Glomerular endothelial cell (primary cell): ENCODE measurements at places on chromosomes 3 and 15. TPM values are rescaled to one million over a fixed set of nuclear protein-coding genes. Genes with fewer than 3 reads are reported as not detected.

Gene LYSMD4
- 6.8 and 8.3 TPM in 2 replicates for total RNA-seq

- DNase-seq, result no peak
Measured at GRCh38 chr3:44862226-44862637, 520 bp downstream of the TMEM42 start.

Gene CCDC33
- total RNA-seq, result not detected in 2 replicates

DNA sequence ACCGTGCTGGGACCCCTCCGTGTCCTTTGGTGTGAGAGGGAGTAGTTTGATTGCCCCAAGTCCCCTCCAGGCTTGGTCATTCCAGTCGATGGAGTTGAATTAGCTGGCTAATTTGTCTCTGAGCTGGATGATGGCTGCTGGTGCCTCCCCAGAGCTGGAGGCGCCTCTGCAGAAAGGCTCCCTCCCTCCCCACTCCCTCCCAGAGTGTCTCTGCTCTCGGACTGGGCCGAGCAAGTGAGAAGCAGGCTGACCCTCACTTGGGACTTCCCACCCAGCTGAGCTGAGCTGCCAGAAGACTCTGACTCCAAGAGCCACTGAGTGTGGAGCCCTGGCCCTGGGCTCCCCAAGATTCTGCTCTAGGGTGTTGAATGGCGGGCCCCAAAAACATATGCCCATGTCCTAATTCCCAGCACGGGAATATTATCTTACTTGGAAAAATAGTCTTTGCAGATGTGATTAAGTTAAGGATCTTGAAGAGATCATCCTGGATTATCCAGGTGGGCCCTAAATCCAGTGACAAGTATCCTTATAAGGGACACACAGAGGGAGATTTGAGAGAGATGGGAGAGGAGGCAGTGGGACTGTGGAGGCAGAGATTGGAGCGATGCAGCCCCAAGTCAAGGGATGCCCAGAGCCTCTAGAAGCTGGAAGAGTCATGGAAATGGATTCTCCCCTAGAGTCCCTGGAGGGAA, 60.7 kb upstream of the TLE3 start:
- no peak for DNase-seq

DNA sequence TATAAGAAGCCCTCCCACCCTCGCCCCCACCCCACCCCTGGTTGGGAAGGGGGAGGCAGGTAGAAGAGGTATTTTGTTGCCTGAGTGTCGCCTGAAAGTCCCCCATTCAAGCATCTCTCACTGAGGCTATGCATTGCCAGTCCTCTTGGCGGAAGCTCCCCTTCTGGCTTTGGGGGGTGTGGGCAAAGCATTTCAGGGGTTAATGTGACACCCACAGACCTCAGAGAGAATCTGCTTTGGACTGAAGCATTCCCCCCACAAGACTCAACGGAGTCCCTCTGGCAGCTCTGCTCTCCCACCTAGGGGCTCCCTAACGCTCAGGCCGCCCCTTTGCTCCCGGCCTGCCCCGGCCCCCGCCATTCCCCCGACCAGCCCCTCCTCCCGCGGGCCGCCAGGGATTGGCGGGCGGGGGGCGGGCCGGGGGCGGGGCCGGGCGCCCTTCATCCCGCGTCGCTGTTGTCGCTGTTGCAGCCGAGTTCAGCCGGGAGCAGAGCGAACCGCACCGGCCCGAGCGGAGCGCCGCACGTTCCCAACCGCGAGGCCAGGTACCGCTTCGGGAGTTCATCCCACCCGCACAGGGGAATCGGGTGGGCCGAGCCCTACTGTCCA, at the start of gene SLC38A3:
SLC38A3 (plus strand) TSS at position 468 of the 609 bp plus-strand sequence. CDS start 8,929 bp downstream, outside the sequence.
- DNase-seq, result no peak

DNA sequence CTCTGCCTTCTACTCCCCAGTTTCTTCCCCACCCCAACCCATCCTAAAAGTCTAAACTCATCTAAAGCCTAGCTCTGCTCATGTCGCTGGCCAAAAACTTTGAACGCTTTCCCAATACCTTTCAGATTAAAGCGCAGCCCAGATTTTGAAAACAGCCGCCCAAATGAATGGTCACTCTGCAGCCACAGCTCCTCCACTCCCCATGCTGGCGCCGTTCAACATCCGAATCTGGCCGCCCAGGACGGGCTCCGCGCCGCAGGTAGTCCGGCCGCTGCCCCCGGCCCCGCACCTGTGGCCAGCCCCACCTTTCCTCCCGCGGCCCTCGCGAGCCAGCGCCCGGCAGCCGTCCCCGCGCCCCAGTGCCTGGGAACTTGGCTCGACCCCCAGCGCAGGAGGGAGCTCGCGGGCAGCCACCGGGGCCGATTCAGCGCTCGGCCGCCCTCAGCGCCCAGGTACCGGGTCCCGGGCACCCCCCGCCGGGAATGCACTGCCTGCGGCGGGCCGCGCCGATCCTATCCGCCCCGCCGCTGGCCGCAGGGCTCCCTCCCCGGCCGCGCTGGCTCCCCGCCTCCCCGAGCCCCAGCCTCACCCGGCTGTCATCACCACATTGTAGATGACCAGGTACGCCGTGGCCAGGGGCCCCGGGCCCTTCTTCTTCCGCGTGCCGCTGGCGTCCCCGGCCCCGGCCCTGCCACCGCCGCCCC, 417 bp downstream of the HACD2 start:
- no peak for DNase-seq

- no peak for DNase-seq
Measured at GRCh38 chr3:126873416-126873815, 109.5 kb upstream of the PLXNA1 start.

- DNase-seq, result no peak
Measured at GRCh38 chr3:96213393-96213792, 601.0 kb upstream of the EPHA6 start.

GRCh38 chr3:137300703-137301102, 342.9 kb downstream of the IL20RB start:
- DNase-seq, result no peak
